ENCODE measurements at places on chromosomes 5 and 9.
A peak's percentile ranks its signal among the peaks of the same experiment; 100 is the strongest.

- no peak for DNase-seq
These were observed 771.7 kb upstream of the CTNND2 start for GRCh38 chr5:12675959-12676358.

DNA sequence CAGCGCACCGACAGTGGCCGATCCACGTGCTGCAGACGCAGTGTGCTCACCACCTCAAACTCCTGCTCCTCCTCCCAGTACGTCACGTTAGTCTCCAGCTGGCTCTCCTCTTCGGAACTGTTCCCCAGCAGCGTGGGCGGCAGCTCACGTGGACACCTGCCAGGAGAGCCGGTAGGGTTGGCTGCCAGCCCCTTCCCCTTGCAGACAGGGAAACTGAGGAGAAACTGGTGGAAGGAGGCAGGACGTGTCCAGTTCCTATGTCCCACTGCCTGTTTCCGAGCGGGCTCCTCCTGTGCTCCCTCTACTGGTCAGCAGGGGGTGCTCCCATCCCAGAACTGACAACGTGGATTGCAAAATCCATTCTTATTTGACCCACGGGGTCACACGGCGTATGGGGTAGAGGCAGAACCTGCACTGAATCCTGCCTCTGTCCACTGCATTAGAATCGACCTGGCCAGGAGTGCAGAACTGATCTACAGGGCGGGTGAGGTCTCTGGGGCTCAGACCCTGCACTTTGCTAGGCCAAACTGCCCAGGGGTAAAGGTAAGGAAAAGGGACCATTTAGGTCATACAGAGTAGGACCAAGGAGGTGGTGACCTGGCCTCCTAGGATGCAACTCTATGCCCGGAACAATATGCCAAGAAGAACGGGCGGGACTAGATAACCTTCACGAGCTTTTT is 25.7 kb downstream of the PDGFRB start:
- peak; percentile 48 for DNase-seq

- peak; percentile 44 for DNase-seq
These were observed 31.8 kb upstream of the ORM1 start for GRCh38 chr9:114291064-114291474.

GRCh38 chr9:71853084-71853483 is 57.9 kb downstream of the ABHD17B start:
- DNase-seq, result no peak

DNA sequence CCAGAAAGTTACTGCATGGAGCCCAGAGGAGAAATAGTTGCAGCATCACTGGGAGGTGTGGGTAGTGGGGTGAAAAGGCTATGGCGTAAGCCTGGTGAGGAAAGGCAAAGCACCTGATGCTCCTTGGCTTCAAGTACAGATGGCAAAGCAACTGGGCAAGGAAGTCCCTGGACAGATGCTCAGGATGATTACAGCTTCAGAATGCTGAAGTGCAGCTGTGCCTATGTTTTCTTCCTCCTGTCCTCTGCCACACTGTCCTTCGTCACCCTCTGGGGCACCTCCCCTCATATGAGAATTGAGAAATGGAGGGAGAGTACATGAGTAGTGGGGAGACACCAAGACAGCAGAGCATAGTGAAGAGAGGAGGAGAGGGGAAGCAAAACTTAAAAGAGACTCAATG is 328.0 kb downstream of the PDE4D start:
- DNase-seq, result no peak

DNA sequence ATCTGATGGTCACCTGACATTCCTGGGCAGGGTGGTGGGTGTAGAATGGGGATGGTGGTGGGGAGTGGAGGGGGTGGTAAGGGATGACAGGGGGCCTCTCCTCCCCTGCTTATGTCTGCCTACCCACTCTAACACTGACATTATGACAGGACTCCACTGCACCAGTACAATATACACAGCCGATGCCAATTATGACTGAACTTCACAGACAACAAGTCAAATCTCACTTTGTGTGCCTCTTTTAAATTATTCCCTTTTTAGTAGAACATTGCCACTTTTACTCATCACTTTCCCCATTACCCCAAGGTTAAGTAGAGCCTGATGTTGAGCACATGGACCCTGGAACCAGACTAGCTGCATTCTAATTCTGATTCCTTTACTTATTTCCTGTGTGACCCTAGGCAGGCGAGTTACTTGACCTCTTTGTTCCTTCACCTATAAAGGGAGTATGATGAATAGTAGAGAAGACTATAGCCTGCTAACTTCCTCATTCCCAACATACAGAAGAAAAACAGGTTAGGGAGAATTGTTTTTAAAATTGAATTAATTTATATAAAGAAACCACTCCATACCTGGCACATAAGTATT is 464.7 kb downstream of the DMRT2 start:
- no peak for DNase-seq

GRCh38 chr9:82404881-82405280 is 416.3 kb downstream of the SPATA31D1 start:
- no peak for DNase-seq

GRCh38 chr9:128713941-128714573 is 9.9 kb downstream of the ZDHHC12 start:
- DNase-seq, result no peak

DNA sequence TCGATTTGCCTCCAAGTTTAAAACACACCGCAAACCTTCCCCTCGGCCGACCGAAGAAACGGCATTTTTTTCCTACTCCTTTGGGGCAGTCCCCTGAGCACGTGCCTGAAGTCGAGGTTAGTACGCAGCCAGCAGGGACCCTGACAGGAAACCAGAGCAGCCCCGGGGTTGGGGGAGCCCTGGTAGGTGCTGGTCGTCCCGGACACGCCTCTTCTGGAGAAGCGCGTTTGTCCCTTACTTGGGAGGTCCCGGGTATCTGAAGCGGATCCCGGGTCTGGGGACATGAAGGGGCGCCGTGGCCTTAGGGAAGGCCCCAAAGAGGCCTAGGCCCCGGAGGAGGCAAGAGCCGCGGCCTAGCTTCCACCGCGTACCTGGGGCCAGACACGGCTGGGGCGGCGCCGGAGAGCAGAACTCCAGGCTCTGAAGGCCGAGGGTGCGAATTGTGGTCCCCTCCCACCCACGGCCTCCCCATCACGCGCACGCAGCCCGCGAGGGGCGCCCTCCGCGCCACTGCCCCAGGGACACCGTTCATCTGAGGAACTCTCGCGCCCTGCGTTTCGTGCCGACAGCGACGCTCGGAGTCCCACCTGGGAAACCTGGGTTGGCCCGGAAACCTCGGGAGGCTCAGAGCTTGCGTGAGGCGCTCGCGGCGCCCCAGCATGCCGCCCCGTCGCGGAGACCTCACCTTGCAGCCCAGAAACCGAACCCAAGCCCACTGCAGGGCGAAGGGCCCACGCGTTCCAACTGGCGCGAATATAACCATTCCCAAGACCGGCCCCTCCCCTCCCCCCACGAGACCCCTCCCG is 10.4 kb downstream of the OTP start:
- DNase-seq, result no peak

- no peak for DNase-seq
These were observed 4.5 kb downstream of the UBE2D2 start for GRCh38 chr5:139565411-139566305.

GRCh38 chr5:108655750-108656450 is 91.8 kb upstream of the FER start:
- no peak for DNase-seq

DNA sequence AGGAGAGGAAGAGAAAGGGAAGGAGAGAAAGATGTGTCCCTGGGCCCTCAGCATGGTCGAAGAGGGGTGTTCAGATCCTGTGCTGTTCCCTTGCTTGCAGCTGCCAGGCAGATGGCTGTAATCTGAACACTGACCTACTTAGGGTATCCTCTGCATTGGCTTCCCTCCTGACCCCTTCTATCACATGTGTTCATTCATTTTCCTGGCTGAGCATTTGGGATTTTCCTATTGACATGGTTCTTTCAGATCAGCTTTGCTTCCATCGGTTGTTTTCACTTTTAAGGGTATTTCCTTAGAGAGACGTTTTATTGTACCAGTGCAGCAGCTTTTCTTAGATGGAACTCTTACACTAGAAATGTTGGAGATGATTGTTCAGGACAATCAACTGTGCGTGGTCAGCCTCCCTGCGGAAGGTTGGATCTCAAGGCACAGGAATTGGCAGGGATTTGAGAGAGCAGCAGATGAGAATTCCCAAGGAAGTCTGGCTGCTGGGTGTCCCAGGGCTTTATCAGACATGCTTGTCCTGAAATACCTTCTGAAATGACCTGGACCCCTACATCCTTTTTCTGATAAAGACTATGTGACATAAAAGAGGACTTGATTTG is 26.0 kb downstream of the ACTBL2 start:
- no peak for DNase-seq

GRCh38 chr5:77073667-77074066 is 13.4 kb downstream of the ZBED3 start:
- no peak for DNase-seq

GRCh38 chr5:111478266-111478665 is 34.1 kb downstream of the STARD4 start:
- DNase-seq, result no peak

GRCh38 chr5:64839936-64840335 is 71.2 kb downstream of the CWC27 start:
- DNase-seq, result no peak

DNA sequence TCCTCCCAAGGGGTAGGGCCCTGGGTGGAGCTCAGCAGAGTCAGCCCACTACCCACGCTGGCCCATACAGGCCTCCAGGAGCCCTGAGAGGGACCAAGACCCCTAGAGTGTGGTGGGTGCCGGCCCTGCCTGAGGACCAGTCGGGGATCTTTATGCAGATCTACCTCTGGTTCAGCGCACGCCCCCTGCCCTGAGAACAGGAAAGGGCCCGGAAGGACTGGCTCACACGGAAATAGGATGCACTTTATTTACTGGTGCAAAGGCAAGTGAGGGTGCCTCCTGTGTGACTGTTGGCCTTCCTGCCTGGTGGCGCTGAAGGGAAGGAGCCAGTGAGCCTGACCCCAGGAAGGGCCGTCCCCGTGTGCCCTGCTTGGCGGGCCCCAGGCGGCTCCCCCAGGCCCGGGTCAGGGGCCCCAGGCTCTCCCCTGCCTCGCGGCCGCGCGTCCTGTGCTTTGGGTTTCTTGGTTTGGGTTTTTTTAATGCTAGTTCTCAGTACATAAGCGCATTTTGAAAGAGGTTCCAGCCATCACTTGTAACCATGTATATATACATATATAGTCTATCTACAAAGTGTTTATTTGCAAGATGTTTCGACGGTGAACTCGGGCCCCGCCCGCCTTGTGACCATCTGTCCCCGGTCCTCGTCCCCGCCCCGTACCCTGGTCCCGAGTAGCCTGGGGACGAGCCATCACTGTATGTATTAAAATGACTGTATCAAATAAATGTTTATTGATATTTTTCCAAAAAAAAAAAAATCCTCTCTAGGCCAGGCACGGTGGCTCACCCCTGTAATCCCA is 76.4 kb upstream of the ROR2 start:
- no peak for DNase-seq

DNA sequence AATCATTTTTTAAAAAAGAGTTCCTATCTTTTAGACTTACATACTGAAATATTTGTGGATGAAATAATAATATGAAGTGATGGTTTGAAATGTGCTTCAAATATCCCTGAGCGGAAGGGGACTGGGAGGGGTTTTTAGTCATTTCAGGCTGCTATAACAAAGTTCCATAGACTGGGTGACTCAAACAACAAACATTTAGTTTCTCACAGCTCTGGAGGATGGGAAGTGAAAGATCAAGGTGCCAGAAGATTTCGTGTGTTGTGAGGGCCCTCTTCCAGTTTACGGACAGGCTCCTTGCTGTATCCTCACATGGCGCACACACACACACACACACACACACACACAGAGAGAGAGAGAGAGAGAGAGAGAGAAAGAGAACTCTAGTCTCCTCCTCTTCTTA is 27.1 kb upstream of the TEX10 start:
- no peak for DNase-seq

DNA sequence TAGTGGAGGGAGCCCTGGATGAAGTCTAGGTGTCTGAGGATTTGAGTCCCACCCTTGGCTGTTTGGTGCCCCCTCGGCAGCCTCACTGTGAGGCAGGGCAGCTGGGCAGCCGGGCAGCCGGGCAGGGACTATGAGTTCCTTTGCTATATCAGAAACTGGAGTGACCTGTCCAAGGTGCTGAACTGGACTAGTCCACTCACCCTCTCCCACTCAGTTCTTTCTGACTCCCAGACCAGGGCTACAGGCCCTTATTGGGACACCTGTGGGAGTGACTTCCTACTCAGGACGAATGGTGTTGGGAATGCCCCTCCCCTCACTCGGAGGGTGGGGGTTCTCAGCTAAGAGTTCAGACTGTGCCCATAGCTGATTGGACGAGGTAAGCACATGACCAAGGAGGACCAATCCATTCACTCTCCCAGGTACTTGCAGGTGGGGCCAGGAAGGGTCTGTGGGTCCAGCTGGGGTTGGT is 34.1 kb upstream of the RAPGEF1 start:
- DNase-seq, result peak; percentile 6

DNA sequence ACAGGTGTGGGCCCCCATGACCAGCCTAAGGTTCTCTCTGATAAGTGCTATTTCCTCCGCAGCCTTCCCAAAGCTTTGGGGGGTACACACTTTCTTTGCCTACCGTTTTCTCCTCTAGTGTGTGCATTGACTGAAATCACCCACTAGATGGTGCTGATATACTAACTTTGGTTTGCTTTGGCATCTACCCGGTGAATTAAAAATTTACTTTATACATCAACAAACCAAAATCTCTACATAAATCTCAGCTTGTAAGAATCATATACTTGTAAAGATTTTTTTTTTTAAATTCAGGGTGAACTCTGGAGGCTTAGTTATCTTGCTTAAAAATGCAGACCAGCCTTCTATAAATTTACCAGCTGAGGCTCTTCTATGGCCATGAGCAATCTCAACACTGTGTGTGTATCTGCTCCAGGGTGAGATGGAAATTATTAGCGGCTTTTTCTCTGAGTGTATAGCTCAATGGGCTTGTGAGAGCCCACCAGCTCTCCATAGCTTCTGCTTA is 475.7 kb upstream of the TNC start:
- no peak for DNase-seq

GRCh38 chr9:7227951-7228350 is 470.2 kb downstream of the KDM4C start:
- no peak for DNase-seq

GRCh38 chr5:163261647-163262269 is 175.6 kb upstream of the CCNG1 start:
- DNase-seq, result no peak

DNA sequence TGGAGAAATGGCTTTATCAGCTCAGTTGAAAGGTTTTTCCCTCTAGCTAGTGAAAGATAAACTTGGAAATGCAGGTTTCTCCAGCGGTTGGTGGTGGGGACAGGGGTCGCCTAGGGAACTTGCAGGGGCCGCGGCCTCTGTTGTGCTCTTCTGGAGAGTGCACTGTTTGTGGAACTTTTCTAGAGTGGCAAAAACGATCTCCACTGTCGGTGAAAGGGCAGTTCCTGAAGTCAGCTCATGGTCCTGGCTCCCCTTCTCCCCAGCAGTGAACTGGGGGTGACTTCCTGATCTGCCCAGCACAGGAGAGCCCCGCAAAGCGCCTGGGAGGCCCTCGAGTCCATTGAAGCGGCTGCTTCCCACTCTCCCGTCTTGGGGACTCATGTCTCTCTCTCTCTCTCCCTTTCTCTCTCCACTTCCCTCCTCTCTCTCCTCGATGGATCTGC is 3.2 kb downstream of the IRX1 start:
- no peak for DNase-seq

Data from stimulated activated CD4-positive, alpha-beta T cell treated with anti-CD3 and anti-CD28 coated beads, Interleukin-12 subunit alpha, Interleukin-12 subunit beta, amount 100 ng/mL, for 24 hours (primary cell).